Naive thymus-derived CD8-positive, alpha-beta T cell (primary cell): ENCODE measurements at places on chromosomes 16 and 17.

DNA sequence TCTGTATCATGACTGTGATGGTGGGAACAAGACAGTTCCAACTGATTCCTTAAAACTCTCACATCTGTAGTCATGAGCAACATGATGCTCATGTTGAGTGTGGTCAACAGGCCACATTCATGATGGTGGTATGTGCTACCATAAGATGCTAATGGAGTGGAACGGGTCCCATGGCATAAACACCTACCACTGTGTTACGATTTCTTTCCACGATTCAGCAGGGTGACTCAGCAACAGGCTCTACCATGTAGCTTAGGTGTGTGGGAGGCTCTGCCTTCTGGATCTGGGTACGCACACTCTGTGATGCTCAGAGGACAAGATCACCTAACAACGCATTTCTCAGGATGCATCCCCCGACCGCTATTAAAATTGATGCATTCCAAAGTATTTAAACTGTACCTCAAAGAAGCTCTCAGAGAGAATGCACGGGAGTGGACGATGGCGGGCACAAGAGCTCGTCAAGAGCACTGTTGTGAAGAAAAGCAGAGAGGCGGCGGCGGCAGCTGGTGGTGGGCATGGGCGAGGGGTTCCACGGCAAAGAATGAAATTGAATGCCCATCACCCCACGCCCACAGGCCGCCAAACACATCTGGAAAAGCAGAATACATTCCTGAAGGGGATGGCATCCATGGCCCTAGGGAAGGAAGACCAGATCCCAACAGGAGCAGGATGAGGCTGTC is 133.3 kb downstream of the ZNF778 start:
- no peak for DNase-seq

DNA sequence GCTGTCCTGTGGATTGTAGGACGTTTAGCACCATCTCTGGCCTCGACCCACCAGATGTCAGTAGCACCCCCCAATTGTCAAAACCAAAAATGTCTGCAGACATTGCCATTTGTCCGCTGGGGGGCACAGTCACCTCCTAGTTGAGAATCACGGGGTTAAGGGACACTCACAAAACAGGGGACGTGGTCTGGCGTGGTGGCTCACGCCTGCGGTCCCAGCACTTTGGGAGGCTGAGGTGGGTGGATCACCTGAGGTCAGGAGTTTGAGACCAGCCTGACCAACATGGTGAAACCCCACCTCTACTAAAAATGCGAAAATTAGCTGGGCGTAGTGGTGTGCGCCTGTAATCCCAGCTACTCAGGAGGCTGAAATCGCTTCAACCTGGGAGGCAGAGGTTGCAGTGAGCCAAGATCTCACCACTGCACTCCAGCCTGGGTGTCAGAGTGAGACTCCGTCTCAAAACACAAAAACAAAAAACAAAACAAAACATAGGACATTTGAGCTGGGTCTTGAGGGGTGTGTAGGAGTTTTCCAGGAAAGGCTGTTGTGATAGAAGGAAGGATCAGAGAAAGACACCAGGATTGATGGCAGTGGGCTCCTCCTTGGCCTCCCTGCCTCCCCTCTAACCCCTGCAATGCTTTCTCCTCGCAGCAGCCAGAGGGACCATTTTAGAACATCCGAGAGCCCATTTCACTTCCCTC is 171.8 kb upstream of the GSE1 start:
- no peak for DNase-seq

GRCh38 chr16:89971495-89972243 is 23.1 kb downstream of the DEF8 start:
- no peak for DNase-seq

DNA sequence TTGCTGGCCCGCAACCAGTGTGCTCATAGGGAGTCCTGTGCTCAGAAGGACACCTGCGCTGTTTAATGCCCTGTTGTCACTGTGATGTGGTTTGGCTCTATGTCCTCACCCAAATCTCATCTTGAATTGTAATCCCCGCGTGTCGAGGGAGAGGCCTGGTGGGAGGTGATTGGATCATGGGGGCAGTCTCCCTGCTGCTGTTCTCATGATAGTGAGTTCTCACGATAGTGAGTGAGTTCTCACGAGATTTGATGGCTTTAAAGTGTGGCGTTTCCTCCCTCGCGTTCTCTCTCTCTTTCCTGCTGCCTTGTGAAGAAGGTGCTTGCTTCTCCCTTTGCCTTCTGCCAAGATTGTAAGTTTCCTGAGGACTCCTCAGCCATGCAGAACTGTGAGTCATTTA is 66.8 kb downstream of the AKAP1 start:
- no peak for DNase-seq

- DNase-seq, result peak; percentile 66
Observed at GRCh38 chr17:42659079-42659931, at the start of gene TUBG2. TSS of gene TUBG2 (plus strand) at chr17:42659284. CDS start at chr17:42659504, 220 bp downstream.

GRCh38 chr17:2986925-2987324 is 76.5 kb downstream of the OR1D5 start:
- no peak for DNase-seq

DNA sequence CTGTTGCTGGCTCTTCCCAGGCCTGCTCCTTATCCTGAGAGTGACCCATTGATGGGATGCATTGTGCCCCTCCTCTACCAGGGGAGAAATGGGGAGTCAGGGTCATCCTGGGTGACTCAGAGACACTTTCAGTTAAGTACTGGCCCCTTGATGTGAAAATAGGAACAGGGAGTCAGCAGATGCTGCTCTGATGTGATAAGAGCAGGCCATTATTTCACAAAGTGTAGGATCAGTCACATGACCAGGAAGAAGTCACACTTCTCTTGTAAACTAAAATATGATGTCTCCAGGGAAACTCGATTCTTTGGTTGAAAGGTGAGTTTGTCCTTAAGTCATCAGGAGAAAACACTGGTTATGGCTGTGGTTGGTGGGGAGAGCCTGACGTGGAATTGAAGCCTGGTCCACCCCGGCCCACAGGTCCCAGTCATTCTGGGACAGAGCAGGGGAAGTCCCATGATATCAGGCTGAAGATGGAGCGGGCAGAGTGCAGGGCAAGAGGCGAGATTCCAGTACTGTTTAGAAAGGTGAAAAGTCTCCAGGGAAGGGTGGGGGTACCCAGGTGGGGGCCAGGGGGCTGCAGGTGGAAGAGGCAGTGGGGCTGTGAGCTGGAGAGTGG is 88.6 kb upstream of the NLRP1 start:
- DNase-seq, result no peak

DNA sequence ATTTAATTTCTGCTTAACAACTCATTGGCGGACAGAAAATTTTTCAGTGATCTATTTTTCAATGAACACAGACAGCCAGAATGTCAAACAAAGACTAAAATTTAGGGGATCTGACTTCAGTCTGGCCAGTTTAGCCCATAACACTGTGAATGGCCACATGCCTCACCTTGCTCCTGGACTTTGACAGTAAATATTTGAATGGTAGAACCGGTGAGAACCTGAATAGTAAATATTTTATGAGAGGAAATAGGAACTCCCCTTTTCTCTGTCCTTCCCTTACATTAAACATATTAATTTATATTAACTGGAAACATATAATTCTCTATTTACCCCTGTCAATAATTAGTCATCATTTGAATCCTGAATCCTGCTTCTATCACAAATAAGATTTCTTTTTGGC is 942.1 kb downstream of the KCNJ2 start:
- DNase-seq, result no peak

DNA sequence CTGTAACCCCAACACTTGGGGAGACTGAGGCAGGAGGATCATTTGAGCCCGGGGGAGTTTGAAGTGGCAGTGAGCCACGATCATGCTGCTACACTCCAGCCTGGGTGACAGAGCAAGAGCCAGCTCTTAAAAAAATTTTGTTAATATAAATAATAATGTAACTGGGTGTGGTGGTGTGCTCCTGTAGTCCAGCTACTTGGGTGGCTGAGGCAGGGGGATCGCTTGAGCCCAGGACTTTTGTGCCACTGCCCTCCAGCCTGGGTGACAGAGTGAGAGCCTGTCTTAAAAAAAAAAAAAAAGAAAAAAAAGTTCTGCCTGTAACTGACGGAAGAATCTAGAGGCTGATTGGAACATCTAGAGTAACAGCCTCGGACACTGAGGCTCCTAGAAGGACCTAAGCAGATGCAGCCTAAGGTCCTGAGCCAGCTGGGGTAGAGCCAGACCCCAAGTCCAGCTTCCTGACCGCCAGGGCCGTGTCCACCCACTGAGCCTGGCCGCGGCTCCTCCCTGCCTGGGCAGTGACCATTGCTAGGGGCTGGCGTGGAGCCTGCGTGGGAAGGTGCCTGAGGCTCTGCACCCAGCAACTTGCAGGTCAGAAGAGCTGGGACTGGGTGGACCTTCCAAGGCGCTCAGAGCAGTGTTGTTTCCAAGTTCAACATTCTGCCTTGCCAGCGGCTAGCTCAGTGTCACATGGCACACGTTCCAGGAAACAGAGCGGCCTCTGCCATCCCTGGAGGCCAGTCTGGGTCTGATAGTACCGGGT is 209.4 kb upstream of the CIBAR2 start:
- DNase-seq, result no peak

DNA sequence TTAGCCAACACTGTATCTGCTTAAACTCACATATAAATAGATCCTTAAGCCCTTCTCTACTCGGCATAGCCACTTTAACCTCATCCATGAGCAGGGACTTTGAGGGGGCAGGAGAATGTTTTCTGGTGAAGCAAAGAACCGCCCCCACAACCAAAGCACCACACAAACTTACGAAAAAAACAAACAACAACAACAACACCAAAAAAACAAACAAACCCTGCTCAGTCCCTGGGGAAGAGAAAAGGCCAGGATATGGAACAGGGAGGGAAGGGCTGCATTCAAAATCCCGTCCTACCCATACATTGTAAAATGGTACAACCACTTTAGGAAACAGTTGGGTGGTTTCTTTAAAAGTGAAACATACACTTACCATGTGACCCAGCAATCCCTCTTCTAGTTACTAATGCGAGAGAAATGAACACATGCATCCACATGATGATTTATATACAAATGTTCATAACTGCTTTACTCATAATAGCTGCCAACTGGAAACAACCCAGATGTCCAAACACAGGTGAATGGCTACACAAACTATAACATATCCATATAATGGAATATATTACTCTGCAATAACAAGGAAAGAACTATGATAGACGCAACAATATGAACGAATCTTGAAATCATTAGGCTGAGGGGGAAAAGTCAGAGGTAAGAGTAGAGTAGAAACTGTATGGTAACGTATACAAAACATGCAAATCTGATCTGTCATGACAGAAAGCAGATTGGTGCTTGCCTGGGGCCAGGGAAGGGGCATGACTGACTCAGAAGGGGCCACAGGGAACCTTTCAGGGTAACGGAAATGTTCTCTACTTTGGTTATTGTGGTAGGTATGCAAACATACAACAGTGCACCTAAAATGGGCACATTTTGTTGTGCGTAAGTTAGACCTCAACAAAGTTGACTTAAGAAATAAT is 37.7 kb upstream of the TOB1 start:
- DNase-seq, result peak; percentile 74

- DNase-seq, result no peak
Observed at GRCh38 chr16:30521873-30522641, 4.3 kb downstream of the ZNF768 start.

- no peak for DNase-seq
Observed at GRCh38 chr17:43574348-43574747, 28.2 kb upstream of the ETV4 start.
